ENCODE measurements at places on chromosomes 2 and 18. TPM values are rescaled to one million over a fixed set of nuclear protein-coding genes. Genes with fewer than 3 reads are reported as not detected.

The DNAH6 gene
- total RNA-seq, result 0.09 TPM

The KCNG2 gene
- total RNA-seq, result not detected

- H3K27ac ChIP-seq, result no peak overlapping the region
- no peaks in the 10 kb centered on the region for H3K36me3 ChIP-seq
- peaks cover 24% of the 10 kb centered on the region for H3K27me3 ChIP-seq
- H3K4me1 ChIP-seq, result peaks cover 16% of the 10 kb centered on the region
- DNase-seq, result no peak
These were observed 437.7 kb upstream of the HS6ST1 start for GRCh38 chr2:128756365-128756717.

GRCh38 chr18:36181441-36181840 is 5.9 kb upstream of the MOCOS start:
- H3K4me1 ChIP-seq, result peaks cover under 1% of the 10 kb centered on the region
- no peak for DNase-seq
- H3K27ac ChIP-seq, result no peak overlapping the region
- H3K4me3 ChIP-seq, result no peak overlapping the region

DNA sequence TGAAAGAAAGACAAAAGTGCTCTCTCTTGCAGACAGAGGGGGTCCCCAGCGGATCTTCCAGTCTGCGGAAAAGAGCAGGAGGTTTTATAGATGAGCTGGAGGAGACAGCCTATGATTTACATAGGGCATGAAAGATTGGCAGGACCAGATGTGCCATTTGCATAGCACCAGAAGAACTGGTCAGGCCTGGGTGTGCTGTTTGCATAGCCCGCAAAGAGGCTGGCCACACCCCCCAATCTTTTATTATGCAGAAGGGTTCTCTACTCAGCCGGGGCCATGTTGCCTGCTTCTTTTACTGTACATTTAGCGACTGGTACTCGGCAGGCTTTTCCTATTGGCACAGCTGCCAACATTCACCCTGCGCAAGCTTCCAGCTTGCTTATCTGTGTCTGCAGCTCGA is 317.6 kb downstream of the GALR1 start:
- DNase-seq, result no peak
- no peak overlapping the region for H3K4me3 ChIP-seq
- no peaks in the 10 kb centered on the region for H3K27me3 ChIP-seq

- DNase-seq, result no peak
- no peak overlapping the region for H3K27ac ChIP-seq
- H3K4me3 ChIP-seq, result no peak overlapping the region
- H3K36me3 ChIP-seq, result no peaks in the 10 kb centered on the region
- peaks cover 24% of the 10 kb centered on the region for H3K27me3 ChIP-seq
- H3K4me1 ChIP-seq, result peaks cover 4% of the 10 kb centered on the region
These were observed 33.1 kb downstream of the IRS1 start for GRCh38 chr2:226766352-226767055.

- no peaks in the 10 kb centered on the region for H3K36me3 ChIP-seq
- no peak overlapping the region for H3K4me3 ChIP-seq
- peaks cover 2% of the 10 kb centered on the region for H3K4me1 ChIP-seq
- no peak overlapping the region for H3K27ac ChIP-seq
- no peak for DNase-seq
- peaks cover 11% of the 10 kb centered on the region for H3K27me3 ChIP-seq
These were observed 84.2 kb upstream of the STPG4 start for GRCh38 chr2:47239119-47239969.

- H3K4me1 ChIP-seq, result peaks cover 13% of the 10 kb centered on the region
- no peak overlapping the region for H3K27ac ChIP-seq
- H3K4me3 ChIP-seq, result no peak overlapping the region
- no peak for DNase-seq
- peaks cover 13% of the 10 kb centered on the region for H3K27me3 ChIP-seq
These were observed 162.6 kb downstream of the FMNL2 start for GRCh38 chr2:152497481-152498052.

DNA sequence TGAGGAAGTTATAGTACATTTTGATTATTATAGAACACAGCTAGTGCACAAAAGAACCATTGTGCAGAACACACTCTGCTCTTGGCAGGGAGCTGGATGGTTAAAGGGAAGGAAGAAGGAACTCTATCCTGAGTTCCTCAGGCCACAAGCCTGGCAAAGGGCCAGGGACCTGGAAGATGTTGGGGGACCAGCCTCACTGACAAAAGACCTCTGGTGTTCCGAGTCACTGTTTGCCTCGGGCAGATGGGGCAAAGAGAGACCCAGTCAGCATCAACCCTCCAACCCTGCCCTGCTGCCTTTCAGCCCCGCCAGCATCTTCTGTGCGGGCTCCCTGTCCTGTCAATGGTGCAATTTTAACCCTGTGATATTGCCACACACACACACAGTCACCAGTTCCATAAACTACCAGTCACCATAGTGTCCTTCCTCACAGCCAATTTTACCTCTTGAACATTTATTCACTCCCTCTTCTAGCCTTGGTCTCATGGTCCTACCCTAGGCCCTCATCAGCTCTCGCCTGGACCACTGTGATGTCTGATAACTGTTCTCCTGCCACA is 21.9 kb downstream of the NEMP2 start:
- no peaks in the 10 kb centered on the region for H3K27me3 ChIP-seq
- H3K36me3 ChIP-seq, result peaks cover 54% of the 10 kb centered on the region
- no peak overlapping the region for H3K4me3 ChIP-seq
- no peak for DNase-seq
- H3K4me1 ChIP-seq, result peaks cover 20% of the 10 kb centered on the region

DNA sequence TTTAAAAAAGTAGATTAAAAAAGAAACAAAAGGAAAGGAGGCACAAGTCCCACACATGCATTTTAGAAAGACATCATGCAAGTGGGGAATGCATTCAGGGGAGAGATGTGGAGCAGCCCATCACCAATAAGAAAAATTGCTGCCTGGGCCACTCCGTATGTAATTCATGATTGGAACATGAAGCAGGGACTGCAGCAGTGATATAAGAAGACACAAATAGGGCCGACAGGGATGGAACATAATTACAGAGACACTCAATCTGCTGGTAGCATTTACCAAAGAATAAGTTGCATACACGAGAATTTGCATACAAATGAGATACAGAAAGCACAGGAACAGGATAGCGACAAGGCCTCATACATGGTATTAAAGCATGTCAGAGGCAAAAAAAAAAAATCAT is 6.5 kb upstream of the AFF3 start:
- no peak overlapping the region for H3K27ac ChIP-seq
- no peaks in the 10 kb centered on the region for H3K4me1 ChIP-seq
- H3K27me3 ChIP-seq, result peaks cover 20% of the 10 kb centered on the region
- no peaks in the 10 kb centered on the region for H3K36me3 ChIP-seq
- no peak for DNase-seq
